ENCODE measurements at places on chromosomes 11 and 22. TPM values are rescaled to one million over a fixed set of nuclear protein-coding genes. Genes with fewer than 3 reads are reported as not detected.

GGTLC2 gene
- total RNA-seq = not detected

FAM180B gene
- total RNA-seq = 0.94 TPM

TRIM29 gene
- total RNA-seq = not detected

C1QTNF5 gene
- total RNA-seq = 11.6 TPM
